ENCODE measurements at places on chromosomes 12 and 14.

DNA sequence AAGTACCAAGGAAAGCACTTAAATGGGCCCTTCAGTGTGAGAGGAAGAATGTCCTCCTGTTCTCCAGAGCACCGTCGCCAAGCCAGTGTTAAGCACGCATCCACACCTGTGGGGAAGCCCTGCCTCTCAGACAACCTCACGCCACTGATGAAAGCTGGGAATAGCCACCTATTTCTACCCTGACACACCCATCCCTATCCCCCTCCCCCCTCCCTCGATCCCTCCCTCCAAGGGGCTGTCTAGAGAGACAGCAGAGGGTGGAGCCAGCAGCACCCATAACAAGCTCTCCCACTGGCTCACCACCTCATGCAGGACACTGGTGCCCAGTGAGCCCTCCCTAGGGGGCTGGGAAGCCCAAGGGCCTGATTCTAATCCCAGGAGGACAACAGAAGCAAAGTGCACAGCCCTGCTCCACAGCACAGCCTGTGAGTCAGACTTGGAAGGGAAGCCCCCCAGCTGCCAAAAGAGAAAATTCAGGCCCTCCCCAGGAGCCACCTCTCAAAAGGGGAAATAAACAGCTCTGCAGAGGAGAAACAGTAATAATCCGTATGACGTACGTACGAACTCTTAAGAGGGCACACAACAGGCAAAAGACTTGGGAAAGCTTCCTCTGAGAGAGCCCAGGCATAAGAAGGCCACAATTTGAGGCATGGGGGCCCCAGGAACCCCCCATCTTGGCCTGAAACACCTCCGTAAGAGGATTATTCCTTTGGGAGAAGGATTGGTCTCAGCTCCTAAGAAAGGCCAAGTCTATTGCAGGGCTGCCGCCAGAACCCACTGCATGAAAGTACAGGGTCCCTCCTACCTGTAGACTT is 7.8 kb downstream of the PITPNM2 start:
- no peak for DNase-seq

GRCh38 chr12:179131-179884 is 34.6 kb downstream of the SLC6A12 start:
- no peak for DNase-seq

DNA sequence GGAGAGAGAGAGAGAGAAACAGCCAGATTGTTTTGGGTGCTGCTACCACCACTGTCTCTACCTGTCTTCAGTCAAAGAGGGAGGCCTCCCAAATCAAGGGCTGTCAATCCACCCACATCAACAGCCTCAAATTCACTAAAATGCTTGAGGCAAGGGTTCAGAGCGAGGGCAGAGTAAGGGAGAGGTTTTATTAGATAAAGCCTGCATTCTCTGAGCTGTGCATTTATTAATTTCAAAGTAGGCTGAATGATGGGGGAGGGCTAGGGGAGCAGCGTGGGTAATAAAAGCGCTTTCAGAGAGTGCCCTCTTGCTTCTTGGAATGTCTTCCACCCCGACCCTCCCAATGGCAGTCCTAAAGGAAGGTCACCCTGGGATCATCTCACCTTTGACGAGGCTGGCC is 636.5 kb upstream of the TBX3 start:
- no peak for DNase-seq

DNA sequence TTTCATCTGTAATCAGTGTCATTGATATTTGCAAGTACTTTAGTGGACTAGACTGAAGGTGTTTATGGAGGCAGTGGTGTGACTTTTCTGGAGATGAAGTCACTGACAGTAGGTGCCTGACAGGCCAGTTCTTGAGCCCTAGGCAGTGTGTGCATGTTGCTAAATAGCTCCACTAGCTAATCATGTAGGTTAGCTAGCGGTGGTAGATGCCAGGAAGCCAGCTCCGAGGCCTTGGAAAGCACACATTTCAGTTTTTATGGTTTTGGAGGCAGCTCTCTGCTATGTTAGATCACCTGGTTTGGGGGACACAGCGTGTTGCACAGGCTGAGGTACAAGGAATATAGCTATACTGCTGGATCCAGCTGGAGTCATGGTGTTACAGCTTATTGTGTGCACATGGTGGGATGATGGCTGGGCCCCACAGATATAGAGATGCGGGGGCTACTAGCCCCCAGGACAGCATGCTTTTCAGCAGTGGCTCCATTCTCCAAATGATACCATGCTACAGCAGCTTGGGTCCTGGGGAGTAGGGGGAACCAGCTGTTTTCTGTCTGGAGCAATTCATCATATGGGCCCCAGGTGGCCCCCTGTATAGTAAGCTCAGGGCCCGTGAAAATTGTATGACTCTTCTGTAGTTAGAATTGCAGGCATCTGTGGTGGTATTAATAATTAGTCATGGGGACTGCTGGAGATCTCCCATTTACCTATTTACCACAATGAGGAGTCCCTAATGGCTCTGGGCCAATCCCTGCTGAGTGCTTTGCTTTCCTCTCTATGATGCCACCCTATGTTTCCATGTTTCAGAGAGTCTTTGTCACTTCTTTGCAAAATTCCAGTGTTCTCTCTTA is 367.2 kb upstream of the LMO3 start:
- no peak for DNase-seq

DNA sequence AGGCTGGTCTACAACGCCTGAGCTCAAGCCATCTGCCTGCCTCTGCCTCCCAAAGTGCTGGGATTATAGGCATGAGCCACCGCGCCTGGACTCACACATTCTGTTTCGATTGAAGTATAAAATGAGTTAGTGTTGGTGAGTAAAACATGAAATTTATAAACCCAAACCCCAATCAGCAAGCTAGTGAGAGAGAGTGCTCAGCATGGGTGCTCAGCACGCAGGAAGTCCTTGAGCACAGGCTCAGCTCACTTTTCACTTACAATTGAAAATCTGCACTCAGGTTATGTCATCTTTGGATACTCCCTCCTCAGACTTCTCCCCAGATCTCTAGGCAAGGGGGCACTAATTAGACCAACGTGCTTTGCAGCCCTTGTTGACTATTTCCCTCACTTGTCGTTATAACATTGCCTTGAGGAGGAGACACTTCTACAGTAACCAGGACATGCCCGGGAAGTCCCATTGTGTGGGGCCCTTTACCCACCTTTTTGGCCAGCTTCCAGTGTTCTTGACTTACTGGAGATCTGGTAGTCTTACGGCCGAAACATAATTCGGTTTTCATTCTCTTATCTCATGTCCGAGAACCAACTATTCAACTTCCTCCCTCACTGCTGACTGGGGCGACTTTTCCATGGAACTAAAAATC is 68.5 kb upstream of the AMN1 start:
- no peak for DNase-seq

DNA sequence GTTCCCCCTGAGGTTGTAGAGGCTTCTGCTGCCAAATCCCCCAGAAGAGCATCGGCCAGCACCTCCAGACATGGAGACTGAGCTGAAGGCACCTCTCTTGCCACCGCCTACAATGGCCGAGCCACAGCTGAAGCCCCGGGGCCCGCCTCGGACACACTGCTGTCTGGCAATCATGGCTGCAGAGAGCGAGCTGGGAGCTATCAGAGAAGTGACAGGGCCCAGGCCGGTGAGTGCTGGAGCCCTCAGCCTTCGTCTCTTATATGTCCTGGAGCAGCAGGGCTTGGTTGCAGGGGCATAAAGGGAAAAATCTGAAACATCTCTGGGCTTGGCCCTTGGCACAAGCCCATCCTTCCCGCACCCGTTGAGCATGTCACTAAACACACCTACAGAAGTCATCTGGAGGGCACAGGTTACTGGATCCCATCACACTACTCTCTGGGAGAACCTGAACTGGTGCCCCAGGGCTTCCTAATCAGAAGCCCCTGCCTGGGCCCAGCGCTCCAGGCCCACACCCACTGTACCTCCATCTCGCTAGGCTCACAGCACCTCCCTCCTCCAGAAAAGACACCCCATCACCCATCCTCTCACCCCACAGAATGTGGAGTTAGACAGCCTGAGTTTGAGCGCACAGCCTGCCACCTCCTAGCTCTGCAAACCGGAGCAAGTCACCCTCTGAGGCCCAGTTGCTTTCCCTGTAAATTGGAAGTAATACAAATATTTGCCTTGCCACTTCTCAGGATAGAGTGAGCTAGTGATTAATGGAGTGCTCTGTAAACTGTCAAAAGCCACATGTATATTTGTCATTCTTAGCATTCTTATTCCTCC is at the start of gene KRT4:
Gene KRT4 (minus strand): TSS at position 232 of the 825 bp plus-strand sequence. CDS start 58 bp downstream, at position 174.
- DNase-seq: no peak

- no peak for DNase-seq
These were observed 28.3 kb upstream of the GALNT9 start for GRCh38 chr12:132357623-132358186.

DNA sequence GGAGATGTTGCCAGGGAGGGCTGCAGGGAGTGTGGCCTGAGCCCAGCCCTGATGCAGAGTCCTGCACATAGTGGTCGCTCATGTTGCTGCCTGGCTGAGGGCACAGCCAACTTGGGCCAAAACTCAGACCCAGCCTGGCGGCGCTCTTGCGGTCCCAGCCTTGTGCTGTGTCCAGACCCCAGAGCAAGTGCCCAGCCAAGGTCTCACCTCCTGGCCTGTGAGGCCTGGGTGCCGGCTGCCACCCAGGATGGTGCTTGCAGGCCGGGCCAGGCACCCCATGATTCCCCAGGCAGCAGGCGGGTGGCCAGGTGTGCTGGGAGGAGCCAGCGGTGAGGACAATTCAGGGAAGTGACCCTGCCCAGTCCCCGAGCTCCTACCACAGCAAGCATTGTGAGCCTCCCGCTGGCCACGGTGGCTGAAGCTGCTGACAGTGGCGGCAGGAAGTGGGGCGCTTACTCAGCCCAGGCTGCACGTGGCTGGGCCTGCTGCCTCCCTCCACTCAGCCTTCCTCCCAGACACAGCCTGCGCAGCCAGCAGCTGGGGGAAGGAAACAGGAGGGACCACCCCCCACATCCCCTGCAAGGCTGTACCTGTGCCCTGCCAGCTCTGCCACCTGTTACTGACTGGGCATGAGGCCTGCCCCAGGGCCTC is 17.7 kb upstream of the PGF start:
- peak; percentile 30 for DNase-seq

DNA sequence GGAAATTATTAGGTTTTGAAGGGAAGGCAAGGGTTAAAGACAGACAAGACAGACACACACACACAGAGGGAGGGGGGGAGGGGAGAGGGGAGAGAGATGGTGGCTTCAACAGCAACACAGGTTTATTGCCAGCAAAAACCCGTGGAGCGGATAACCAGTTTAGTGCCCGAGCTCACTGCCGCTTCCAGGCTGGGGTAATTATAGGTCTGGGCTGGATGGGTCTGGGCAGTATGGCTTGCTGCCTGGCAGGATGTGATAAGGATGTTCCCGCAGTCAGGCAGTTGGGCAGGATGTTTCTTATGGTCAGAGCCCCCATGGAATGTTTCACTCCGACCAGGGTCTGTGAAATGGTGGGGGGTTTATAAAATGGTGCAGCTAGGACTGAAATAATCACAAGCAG is 4.4 kb upstream of the TDRD9 start:
- DNase-seq: no peak

DNA sequence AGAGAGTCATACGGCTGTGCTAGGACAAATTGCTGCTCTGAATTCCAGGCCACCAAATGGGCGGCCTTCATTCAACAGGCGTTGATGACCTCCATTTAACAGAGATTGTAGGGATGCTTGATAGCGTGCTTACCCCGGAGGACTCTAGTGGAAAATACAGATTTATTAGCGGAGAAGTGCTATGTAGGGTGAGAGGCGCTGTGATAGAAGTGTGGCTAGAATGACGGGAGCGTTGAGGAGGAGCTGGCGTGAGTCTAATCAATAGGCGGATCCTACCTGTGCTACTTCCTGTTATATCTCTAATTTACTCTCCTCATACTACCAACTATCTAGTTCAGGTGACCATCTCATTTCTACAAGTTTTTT is 668 bp downstream of the MRPS35 start:
- DNase-seq: peak; percentile 35

DNA sequence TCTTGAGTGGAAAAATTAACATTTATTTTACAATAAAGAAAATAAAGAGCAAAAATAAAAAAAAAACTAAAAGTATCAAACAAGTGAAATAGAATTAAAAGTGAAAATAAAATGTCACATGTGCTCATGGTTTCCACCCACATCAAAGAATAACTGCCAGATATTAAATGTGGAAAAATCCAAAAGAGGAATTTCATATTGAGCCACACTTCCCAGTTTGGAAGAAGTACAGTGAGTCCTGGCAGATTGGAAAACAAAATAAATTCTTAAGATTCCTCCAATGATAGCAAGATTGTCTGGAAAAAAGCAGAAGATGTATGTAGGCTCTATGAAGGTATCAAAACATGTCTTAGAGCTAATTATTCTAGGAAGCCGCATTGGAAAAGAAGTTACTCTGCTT is 1019.5 kb downstream of the SLC6A15 start:
- no peak for DNase-seq

- DNase-seq: no peak
These were observed 35.6 kb upstream of the ANKS1B start for GRCh38 chr12:100020370-100020769.

- DNase-seq: no peak
These were observed 814.5 kb downstream of the RPS29 start for GRCh38 chr14:48771717-48772116.

GRCh38 chr12:54701940-54702592 is 53.9 kb upstream of the DCD start:
- DNase-seq: peak; percentile 50

- no peak for DNase-seq
These were observed 74.3 kb downstream of the LMO3 start for GRCh38 chr12:16531621-16532020.

- no peak for DNase-seq
These were observed 2.1 kb upstream of the OXA1L start for GRCh38 chr14:22764382-22764781.

GRCh38 chr12:12916135-12916944 is 25.0 kb downstream of the GPRC5A start:
- peak; percentile 90 for DNase-seq

DNA sequence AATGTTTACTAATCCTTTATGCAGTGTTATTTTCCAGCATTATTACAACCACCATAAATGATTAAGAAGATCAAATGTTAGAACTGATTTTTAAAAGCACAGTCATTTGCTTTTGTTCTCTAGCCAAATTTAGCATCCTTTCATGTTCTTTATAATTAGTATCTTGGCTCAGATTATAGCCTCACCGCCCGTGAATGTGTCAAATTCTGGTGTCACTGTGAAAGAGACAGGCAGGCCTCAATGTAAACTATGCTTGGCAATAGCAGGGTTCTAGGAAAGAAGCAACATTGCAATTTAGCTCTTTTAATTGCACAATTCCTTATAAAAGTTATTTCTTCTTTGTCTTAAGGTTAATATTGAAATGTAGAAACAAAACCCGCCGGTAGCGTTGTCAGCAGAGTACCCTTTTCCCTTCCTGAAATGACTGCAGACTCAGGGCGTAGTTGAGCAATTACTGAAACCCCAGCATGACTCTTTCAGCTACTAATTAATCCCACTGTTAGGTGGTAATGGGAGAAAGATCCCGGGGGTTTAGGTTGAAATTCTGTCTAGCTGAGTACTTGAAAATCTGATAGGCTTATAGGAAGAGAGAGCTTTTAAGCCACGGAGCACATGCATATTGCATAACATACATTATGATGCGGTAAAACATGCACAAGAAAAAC is 1600.5 kb upstream of the SEL1L start:
- DNase-seq: no peak

- DNase-seq: no peak
These were observed 114.7 kb upstream of the EEA1 start for GRCh38 chr12:93043877-93044209.

Data from activated CD4-positive, alpha-beta T cell treated with anti-CD3 and anti-CD28 coated beads, Interleukin-2, amount 50 U/mL, for 16 hours (primary cell).